ENCODE measurements at places on chromosomes 12 and 14. TPM values are rescaled to one million over a fixed set of nuclear protein-coding genes. Genes with fewer than 3 reads are reported as not detected.

Gene GUCY2C
- total RNA-seq: not detected

Gene AP4S1
- total RNA-seq: 8.6 TPM

Gene GPRC5A
- 0.32 TPM for total RNA-seq

Gene PTPN6
- total RNA-seq: 313 TPM

GRCh38 chr12:129310346-129310745, 457.1 kb downstream of the GLT1D1 start:
- H3K4me3 ChIP-seq: no peak overlapping the region
- H3K36me3 ChIP-seq: no peaks in the 10 kb centered on the region
- no peaks in the 10 kb centered on the region for H3K4me1 ChIP-seq
- no peaks in the 10 kb centered on the region for H3K27me3 ChIP-seq

DNA sequence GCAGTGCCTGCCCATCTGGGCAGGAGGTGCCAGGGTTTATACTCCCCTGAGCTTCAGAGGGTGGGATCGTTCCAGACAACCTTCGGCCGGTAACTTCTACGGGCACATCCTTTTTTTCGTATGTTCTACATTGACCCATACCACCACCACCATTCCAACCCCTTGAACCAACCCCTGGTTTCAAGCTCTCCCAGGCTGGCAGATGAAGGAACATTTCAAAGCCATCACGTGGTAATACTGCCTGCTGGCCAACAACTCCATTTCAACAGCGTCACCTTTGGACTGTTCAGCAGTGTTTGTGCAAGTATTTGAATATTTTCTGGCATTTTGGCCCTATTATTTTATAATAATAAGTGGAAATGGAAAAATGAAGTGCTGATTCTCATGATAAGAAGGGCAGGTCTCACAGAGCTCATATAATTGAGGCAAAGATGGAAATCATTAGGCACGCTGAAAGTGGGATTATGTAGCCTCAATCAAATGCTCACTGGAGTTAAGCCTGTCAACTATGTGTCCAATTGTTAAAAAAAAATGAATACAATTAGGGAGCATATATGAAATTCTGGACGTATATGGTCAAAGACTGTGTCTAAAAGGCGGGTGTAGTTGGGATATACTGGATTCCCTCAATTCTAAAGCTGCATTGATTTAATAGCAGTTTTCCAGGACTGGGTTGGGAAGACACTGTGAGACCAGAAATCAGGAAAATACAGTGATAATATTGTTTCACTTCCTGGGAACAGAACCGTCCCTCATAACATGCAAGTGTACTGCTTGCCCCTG, 162.1 kb downstream of the ZFP36L1 start:
- peaks cover 27% of the 10 kb centered on the region for H3K4me1 ChIP-seq
- H3K27me3 ChIP-seq: no peaks in the 10 kb centered on the region
- H3K36me3 ChIP-seq: no peaks in the 10 kb centered on the region
- H3K27ac ChIP-seq: no peak overlapping the region
- DNase-seq: no peak
- no peak overlapping the region for H3K4me3 ChIP-seq

- peaks cover 13% of the 10 kb centered on the region for H3K4me1 ChIP-seq
- no peaks in the 10 kb centered on the region for H3K36me3 ChIP-seq
- peaks cover 24% of the 10 kb centered on the region for H3K27me3 ChIP-seq
- no peak for DNase-seq
Measured at GRCh38 chr12:29783773-29784666, at the start of gene TMTC1. Gene TMTC1 (minus strand): TSS chr12:29783942. CDS start chr12:29783751, 191 bp downstream.

DNA sequence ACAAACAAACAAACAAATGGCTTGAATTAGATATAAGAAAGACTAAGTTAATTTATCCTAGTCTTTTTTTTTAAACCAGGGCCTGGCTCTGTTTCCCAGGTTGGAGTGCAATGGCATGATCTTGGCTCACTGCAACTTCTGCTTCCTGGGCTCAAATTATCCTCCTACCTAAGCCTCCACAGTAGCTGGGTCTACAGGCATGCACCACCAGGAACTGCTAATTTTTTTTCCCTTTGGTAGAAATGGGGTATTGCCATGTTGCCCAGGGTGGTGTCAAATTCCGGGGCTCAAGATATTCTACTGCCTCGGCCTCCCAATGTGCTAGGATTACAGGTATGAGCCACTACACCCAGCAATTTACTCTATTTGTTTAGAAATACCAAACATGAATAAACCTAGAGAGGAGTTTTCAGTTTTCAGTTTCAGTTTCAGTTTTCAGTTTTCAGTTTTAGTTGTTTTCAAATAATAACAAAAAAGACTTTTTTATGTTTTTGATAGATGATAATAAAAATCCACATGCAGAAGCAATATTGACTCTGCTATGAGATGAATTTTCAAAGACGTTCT, 817.0 kb downstream of the FLRT2 start:
- no peak for DNase-seq
- peak overlapping the region; percentile 42 for H3K27ac ChIP-seq
- H3K4me1 ChIP-seq: no peaks in the 10 kb centered on the region

GRCh38 chr14:38047195-38047902, 160.4 kb upstream of the SSTR1 start:
- no peaks in the 10 kb centered on the region for H3K4me1 ChIP-seq
- DNase-seq: no peak
- H3K4me3 ChIP-seq: no peak overlapping the region
- peaks cover 2% of the 10 kb centered on the region for H3K36me3 ChIP-seq

GRCh38 chr12:122067966-122068365, 10.6 kb upstream of the MLXIP start:
- peak overlapping the region; percentile 68 for H3K4me3 ChIP-seq
- no peaks in the 10 kb centered on the region for H3K36me3 ChIP-seq
- DNase-seq: peak; percentile 48
- H3K4me1 ChIP-seq: peaks cover 21% of the 10 kb centered on the region

DNA sequence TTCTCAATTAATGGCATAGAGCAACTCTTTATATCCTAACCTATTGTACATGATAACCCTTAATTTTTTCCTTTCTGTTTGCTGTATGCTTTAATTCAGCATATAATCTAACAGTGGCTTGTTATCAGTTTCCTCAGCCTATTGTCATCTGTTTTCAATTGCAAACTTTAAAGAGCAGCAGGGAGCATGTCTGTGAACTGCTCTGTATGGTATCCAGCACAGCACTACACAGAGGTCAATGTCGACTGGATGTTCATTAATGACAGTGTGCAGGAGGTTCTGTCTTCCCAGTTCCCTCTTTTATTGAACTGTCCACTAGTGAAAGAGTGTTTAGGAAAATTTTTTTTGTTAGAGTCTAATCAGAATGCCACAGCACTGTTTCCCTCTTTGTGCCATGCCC, 609.1 kb downstream of the SOX5 start:
- H3K36me3 ChIP-seq: no peaks in the 10 kb centered on the region
- H3K27ac ChIP-seq: no peak overlapping the region
- H3K4me3 ChIP-seq: no peak overlapping the region
